ENCODE measurements at places on chromosomes 4 and X.

- no peak for DNase-seq
These were observed 8.5 kb downstream of the TAFAZZIN start for GRCh38 chrX:154419688-154420401.

DNA sequence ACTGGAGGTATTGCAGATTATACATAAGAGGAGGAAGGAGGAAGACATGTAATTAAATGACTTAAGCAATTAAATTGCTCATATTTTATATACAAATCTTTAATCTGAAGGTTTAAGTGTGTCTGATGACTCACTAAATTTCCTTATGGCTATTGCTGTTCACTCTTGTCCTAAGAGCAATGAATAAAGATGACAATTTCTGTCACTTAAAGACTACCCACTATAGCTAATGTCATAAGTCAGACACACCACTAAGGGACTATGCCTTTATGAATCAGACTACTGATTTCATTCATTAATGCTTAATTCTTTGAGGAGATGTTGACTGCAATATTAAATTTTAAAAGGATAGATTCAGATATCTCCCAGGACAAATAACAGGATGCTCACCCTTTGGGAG, 1514.7 kb downstream of the PCDH18 start:
- no peak for DNase-seq

GRCh38 chr4:85498068-85498733, 23.3 kb downstream of the ARHGAP24 start:
- no peak for DNase-seq

- DNase-seq: no peak
These were observed 42.9 kb downstream of the ALPK1 start for GRCh38 chr4:112340023-112340422.

GRCh38 chr4:88308587-88308986, 24.2 kb upstream of the PPM1K start:
- no peak for DNase-seq

GRCh38 chr4:74072739-74073138, 26.3 kb downstream of the CXCL2 start:
- DNase-seq: no peak

- DNase-seq: no peak
These were observed 6.0 kb upstream of the SPCS3 start for GRCh38 chr4:176313596-176314336.

DNA sequence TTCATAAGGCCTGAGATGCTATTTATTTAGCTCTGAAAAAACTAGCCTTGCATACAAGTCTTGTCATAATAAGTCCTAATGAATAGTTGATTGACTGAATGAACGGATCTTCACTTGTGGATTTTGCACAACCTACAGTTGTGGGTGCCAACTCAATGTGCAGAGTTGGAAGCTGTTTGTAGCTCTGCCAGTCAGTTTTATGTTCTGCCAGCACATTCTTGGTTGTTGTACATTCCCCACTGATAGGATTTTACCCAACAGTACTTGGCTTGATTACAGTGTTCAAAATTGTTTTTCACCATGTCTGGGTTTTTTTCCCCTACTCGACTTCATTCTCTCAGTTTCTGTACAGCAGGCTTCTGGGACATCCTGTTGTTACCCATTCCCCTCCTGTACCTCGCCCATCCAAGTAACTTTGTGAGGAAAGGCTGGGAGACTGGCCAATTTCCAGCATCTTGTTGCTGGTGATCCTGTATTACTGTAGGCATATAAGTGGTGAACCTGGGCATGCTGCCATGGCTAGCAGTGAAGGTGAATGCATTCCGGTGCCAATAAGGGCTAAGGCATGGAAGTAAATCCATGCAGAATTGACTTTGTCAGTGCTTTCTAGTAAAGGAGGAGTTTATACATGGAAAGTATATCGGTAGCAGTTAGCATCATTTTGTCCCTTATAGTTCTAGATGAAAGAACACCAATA, 22.8 kb downstream of the IL1RAPL1 start:
- no peak for DNase-seq

GRCh38 chrX:47863187-47863586, 26.5 kb downstream of the ZNF81 start:
- DNase-seq: no peak

DNA sequence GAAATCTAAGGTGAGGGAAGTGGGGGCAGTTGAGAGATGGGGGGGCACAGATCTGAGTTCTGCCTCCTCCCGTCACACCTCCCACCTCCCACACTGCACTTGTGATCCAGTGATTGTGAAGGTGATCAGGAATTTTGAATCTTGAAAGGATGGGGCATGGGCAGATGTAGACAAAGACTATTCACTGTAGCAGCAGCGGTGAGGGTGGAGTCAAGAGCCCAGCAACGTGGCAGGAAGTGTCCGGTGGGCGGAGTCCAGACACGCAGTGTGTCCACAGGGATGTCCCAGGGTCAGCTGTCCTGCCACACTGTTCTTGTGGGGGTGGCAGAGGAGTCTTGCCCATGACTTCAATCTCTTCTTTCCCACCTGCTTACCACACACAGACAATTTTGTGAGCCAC, 330.5 kb upstream of the GALNT7 start:
- DNase-seq: no peak

- no peak for DNase-seq
These were observed 47.2 kb downstream of the GBA3 start for GRCh38 chr4:22739968-22740367.
